Ammon's horn (tissue), 1 donor: ENCODE measurements at places on chromosomes 3 and 15.

DNA sequence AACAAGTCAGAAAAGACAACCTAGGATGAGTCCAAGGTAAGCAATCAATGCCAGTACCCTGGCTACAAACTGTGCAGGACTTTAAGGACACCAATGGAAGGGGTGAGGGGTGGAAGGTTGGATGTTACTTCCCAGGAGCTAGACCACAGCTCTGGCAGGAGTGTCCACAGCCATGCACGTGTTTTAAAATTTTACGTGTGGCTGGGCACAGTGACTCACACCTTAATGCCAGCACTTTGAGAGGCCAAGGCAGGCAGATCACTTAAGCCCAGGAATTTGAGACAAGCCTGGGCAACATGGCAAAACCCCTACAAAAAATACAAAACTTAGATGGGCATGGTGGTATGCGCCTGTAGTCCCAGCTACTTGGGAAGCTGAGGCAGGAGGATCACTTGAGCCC is 14.7 kb upstream of the HDC start:
- no peak for DNase-seq

- no peak for DNase-seq
These were observed 236.6 kb upstream of the PROK2 start for GRCh38 chr3:72021531-72021930.

DNA sequence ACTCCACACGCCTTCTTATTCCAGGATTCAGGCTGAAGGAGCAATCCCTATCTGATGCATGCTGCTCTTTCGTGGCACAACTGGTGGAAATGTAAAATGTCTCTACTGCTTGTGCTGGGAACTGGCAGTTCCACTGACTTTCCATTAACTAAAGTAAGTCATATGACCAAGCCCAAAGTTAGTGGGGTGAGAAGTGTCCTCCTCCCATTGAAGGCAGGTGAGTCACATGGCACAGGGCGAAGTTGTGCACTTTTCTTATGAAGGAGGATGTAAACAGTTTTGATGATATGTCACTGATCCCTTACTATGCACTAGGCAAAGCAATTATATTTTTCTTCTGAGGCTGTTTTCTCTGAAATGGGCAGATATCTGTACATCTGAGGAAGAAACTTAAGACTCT is 51.6 kb downstream of the SLC7A14 start:
- no peak for DNase-seq

GRCh38 chr3:58288011-58288728 is 17.9 kb upstream of the RPP14 start:
- DNase-seq = peak; percentile 38

DNA sequence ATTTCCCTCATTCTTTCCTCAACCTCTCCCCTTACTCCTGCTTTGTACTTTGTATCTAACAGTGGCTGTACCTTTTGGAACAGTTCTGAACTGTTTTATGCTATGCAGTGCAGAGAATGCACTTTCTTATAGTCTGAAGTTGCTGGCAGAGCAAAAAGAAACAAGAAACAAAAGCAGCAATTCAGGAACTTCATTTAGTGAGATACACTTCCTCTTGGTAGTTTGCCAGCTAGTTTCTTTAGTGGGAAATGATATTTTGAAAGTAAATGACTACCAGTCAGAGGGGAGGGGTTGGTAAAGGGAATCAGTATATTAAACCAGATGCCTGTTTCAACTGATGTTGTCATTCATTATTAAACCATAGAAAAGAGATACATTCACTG is 55.0 kb upstream of the CHD2 start:
- DNase-seq = peak; percentile 40

DNA sequence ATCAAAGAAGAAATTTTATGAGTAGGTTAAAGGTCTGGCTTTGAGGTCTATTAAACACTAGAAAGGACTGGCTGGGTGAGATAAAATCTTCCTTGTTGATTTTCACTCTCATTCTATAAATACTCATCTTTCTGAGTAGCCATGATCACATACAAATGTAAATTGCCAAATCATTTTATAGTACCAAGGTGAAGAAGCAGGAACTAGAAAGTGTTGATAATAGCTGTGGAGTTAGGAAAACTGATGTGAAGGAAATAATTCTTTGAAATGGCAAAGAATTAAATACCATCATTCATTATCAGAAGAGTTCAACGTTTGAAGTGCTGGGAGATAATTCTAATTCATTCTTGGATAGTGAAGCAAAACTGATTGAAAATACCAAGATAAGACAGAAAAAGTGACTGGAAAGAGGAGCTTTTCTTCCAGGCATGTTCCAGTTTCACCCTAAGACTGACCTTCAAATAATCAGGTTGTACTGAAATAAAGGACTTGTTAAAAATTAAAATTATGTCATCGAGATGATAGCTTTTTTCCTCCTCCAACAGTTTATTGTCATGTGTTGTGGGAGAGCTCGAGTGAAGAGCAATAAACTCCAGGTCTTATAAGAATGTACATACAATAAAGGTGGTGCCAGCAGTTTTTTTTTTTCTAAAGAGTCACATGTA is 17.4 kb downstream of the THBS1 start:
- DNase-seq = no peak

DNA sequence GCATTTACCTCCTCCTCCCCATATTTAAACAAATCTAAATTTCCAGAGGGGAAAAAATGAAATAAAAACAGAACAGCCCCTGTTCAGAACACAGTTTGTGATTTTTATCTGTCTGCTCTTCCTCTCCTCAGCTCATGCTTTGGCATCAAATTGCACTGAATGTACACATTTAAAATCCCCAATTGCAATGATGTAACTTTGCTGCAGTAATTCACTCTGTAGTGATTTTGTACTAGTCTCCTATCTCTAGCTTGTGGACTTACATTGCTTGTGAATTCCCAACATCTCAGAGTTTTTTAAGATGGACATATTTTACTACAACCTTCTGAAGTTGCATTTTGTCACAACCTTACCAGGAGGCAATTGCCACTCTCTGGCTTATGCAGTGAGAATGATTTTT is 81.6 kb upstream of the ROBO2 start:
- no peak for DNase-seq

GRCh38 chr15:41502795-41503668 is 9.4 kb downstream of the ITPKA start:
- no peak for DNase-seq

GRCh38 chr3:189449084-189449483 is 182.1 kb upstream of the TP63 start:
- DNase-seq = no peak

GRCh38 chr3:56297281-56297840 is 170.9 kb downstream of the ERC2 start:
- no peak for DNase-seq

DNA sequence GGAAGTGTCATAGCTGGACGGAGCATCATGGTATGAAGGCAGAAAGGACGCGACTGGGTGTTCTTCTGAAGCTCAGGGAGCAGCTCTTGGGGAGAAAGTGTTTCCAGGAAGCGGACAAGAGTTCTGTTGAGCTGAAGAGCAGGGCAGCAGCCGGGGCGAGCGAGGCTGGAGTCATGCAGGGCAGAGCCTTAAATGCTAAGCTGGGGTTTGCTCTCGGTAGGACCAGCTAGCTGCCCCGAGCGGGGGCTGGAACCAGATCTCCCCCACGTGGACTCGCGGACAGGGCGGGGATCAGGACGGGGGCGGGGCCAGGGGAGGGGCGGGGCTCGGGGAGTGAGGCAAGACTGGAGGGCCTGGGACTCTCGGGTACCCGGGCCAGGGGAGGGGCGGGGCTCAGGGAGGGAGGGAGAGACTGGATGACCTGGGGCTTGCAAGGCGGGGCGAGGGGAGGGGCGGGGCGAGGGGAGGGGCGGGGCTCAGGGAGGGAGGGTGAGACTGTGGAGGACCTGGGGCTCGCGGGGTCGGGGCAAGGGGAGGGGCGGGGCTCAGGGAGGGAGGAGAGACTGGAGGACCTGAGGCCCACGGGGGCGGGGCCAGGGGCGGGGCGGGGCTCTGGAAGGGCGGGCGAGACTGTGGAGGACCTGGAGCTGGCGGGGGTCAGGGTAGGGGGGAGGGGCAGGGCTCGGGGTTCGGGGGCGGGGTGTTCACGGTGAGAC is 461 bp upstream of the FAH start:
- peak; percentile 90 for DNase-seq

GRCh38 chr3:182970811-182971418 is 9.4 kb downstream of the DCUN1D1 start:
- DNase-seq = no peak

- DNase-seq = no peak
These were observed 4.7 kb downstream of the ABHD5 start for GRCh38 chr3:43695443-43695842.

DNA sequence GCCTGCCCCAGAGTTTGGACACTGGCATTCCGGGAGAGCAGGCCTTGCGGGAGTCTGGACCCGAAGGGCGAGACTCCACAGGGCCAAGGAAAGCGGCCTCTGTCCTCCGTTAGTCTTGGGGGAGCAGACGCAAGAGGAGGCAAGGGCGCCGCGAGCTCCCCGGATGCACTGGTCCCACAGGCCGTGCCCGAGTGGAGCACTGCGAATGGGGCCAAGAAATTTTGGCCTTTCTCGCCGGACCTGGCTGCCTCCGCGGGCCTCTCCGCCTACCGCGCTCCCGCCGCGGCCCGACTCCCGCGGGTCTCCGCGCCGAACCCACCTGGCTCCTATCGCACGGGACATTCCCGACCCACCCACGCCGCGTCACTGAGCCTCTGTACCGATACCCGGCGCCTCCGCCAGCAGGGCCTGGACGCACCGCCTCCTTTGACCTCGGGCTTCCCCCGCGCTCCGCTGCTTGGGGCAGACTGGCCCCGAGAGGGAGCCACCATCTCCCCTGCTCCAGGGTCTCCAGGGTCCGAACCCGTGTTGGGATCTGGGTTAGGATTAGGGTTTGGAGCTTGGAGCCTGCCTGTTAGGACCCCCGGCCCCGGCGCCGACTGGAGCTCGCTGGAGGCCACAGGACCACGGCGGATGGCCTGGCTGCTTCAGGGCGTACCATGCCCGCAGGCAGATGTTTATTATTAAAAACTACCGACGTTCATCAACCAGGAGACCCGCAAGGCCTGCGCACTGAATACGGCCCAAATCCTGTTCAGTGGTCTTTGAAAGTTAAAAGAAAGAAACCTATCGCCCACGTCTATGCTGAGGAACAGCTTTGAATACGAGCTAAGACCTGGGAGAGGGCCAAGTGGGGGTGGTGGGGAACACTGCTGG is 11.7 kb downstream of the SHOX2 start:
- DNase-seq = no peak

GRCh38 chr3:38278841-38279240 is 3.3 kb upstream of the SLC22A14 start:
- DNase-seq = no peak

GRCh38 chr3:158936530-158937113 is 134.8 kb downstream of the MFSD1 start:
- no peak for DNase-seq

DNA sequence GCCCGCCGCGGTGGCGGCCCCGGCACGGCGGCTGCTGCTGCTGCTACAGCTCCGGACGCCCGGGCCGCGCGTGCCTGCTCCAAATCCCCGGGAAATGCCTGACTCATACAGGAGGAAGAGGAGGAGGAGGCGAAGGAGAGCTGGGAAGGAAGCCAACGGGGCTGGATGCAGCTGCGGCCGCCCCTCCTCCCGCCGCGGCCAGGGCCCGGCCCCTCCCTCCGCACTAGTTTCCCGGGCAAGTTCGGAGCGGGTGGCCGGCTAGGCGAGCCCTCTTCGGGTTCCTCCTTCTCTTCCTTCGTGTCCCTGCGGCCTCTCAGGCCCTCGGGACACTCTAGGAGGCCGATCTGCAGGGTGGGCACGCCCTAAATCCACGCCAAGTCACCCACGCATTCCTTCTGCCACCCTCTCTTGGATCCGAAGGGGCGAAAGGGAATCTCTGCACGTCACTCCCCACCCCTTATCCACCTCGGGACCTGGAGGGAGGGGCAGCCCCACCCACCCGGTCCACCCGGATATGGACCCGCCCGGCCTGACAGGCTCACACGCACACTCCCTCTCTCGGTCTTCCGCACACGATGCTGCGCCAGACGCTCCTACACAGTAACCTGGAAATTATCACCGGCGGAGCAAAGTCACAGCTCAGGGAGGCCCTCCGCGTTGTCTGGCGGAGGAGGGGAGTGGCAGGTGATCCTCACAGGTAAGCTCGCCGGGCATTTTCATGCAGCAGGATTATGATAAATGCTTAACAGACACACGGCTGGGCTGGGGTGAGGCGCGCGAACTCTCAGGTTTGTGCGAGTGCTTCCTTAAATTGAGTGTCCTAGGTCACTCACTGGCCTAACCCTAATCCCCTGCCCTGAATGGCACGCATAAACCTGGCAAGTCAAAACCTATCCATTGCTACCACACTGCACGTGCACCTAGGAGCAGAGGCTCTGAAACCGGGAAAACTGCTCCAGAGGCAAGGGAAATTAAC is at the start of the genes OSBPL10 and ZNF860:
Gene OSBPL10 (minus strand): TSS at position 57 of the 976 bp plus-strand sequence. CDS start 83 bp downstream, outside the sequence.
Gene ZNF860 (plus strand): TSS at position 545 of the 976 bp plus-strand sequence. CDS start 7,330 bp downstream, outside the sequence.
- peak; percentile 80 for DNase-seq

GRCh38 chr3:37271611-37272010 is 97.2 kb upstream of the LRRFIP2 start:
- DNase-seq = no peak

DNA sequence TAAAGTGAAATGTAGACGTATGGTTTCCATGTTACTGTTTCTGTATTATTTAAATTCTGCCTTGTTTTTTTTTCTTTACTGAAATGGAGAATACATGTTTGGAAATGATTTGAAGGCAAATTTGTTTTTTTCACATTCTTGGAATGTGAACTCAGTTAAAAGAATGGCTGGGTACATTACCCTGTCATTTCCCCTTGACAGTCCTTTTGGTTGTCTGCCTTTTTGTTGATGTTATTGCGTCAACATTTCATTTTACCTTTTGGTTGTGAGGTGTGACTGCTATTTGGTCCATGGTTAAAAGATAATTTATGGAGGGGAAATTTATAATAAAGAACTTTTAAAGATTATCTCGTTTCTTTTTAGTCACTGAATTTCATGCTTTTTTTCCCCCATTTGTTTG is 3.2 kb upstream of the GPR171 start:
- DNase-seq = no peak

DNA sequence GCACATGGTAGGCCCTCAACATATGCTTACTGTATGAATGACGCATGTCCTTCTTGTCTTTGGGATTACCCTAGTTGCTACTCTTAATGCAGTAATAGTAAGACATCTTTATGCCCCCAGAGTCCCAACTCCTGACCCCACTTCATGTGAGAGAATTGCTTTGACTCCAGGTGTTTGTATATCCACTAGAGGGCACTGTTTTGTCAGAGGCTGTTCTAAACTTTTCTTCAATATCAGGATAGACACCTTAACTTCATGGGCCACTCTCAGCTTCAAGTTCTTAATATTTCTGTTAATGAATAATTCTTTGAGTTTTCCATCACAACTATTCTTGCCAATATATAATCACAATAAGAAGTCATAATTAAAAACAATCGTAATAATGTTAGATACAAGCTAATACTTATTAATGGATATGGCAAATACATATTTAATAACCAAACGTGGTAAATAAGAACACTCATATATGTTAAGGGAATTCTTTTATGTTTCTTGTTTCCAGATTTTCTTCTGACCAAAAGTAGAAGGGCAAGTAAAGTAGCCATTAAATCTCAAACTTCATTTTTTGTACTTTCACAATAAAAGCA is 337.2 kb upstream of the DNAJC19 start:
- peak; percentile 75 for DNase-seq

- DNase-seq = peak; percentile 79
These were observed 2.7 kb downstream of the MAP6D1 start for GRCh38 chr3:183822631-183823030.
